T-helper 22 cell (primary cell): ENCODE measurements at places on chromosomes 6 and 20.

GRCh38 chr6:45491048-45491735 lies 113.5 kb upstream of the SUPT3H start:
- DNase-seq = no peak

GRCh38 chr6:19866985-19867627 lies 29.9 kb downstream of the ID4 start:
- no peak for DNase-seq

DNA sequence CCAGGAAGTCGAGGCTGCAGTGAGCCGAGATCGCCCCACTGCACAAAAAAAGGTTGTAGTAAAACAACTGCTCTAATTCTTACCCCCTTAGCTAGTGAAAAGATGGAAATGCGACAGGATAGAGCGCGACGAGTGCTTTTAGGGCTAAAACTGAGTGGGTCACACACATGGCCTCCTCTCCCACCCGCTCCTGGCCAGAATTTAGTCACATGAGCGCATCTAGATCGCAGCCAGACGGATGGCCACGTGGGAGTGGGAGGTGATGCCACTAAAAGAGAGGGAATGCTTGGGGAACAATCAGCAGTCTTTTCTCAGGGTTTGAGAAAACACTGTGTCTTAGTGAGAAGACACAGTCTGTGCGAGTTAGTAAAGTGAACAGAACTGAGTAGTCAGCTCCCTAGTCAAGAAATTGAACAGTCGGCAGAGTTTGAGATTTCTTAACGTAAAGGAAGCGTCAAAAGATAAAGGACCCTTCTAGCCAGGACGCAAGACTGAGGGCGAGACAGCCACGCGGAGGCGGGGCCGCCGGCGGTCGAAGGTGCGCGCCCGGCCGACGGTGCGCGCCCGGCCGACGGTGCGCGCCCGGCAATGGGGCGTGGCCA lies 664 bp upstream of the ACTR5 start:
- DNase-seq = no peak

DNA sequence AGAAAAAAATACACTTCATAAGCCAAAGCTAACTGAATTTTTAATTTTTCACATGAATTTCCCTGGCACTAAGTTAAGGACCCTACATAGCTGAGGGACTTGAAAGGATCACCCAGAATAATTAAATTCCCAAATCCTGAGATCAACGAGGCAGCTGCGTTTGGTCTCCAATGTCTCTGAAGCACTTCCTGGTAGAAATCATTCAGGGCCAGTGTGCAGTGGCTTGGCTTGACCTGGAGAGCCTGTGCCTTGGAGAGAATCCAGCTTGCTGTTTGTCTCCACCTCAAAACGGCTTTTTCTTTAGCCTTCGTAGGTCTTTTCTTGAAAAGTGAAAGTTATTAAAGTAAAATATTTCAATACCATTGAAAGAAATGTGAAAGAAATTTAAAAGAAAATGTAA lies 92.4 kb downstream of the SMOC2 start:
- no peak for DNase-seq

GRCh38 chr6:44001318-44002066 lies 125.8 kb downstream of the MRPL14 start:
- no peak for DNase-seq

- DNase-seq = no peak
These were observed 160.6 kb downstream of the GRM4 start for GRCh38 chr6:33985313-33985751.

- no peak for DNase-seq
These were observed 125.5 kb downstream of the GPX5 start for GRCh38 chr6:28651161-28651560.

DNA sequence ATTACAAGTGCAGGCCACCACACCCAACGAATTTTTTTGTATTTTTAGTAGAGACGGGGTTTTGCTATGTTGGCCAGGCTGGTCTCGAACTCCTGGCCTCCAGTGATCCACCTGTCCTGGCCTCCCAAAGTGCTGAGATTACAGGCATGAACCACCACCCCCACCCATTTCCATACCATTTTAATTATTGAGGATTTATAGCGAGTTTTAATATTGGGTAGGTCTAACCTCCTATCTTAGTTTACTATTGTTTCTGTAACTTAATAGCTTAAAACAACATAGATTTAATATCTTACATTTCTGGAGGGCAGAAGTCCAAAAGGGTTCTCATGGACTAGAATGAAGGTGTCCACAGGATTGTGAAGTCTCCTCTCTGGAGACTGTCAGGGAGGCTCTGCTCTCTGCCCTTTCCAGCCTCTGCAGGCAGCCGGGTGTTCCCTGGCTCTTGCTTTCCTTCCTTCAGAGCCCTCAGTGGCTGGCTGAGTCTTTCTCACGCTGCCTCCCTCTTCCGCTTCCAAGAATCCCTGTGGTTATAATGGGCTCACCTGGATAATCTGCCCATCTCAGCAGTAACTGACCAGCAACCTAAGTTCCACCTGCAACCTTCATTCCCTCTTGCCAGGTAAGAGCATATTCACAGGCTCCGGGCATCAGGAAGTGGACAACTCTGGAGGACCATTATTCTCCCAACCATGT lies 18.6 kb upstream of the BCAS4 start:
- DNase-seq = no peak

GRCh38 chr6:75149240-75149639 lies 56.6 kb downstream of the COL12A1 start:
- no peak for DNase-seq

DNA sequence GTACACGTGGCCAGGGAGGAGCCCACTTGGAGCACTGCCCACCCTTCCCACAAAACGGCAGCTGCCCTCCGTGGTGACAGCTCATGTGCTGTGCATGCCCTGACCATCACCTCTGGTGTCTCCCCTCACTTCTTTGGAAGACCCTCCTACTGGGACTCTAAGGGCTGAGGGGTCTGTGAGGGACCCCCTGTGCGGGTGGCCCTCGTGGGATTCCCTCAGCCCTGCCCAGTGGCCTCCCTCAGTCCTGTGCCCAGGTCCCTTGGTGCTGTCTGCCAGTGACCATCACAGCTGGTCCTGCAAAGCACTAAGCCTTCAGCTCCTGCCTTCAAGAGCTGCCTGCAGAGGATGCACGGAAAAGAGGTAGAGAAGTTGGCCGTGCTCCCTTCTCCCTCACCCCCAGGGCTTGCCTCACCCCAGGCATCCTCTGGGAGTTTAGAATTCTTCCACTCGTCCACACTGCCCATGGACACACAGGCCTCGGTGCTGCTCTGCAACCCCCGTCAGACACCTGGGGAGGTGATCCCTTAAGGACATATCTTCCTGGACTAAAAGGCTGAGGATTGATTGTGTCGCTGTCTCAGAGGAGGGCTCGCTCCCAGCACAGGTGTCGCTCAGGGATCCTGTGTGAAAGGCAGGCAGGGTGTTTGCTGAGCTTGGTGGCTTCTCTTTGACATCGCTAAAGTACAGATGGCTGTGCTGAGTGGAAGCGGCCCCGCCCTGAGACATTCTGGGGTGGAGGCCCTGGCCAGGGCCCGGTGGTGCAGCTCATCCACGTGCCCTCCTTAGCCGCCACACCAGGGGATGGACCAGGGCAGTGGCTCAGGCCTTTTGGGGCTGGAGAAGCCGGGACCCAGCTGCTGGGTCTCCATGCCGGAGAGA lies 119.5 kb upstream of the FRMD1 start:
- no peak for DNase-seq

GRCh38 chr6:134437376-134437775 lies 119.5 kb upstream of the SGK1 start:
- DNase-seq = no peak

DNA sequence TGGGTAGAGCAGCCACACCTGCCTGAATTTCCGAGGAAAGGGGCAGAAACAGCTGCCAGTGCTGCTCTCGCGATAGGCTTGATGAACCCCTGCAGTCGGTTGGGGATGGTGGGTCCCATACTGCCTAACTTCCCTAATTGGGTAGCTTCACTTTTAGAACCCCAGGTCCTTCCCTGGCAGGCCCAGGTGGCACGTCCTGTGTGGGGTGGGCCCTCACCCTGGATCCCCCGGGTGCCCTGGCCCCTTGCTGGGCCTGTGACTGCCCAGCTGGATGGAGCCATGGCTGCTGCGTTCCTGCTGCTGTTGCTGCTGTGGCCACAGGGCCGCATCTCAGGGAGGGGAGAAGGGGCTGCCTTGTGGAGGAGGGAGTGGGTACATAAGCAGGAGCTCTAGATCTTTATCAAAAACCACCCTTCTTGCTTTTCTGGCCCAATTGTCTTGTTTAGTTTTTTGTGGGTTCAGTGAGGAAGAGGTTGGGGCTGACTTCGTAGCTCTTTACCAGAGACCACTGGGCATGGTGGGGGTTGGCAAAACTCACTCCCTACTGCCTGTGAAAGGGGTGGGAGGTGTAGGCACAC lies 19.2 kb downstream of the TREML4 start:
- DNase-seq = no peak

- DNase-seq = no peak
These were observed 3.1 kb downstream of the PXDC1 start for GRCh38 chr6:3748208-3749066.

DNA sequence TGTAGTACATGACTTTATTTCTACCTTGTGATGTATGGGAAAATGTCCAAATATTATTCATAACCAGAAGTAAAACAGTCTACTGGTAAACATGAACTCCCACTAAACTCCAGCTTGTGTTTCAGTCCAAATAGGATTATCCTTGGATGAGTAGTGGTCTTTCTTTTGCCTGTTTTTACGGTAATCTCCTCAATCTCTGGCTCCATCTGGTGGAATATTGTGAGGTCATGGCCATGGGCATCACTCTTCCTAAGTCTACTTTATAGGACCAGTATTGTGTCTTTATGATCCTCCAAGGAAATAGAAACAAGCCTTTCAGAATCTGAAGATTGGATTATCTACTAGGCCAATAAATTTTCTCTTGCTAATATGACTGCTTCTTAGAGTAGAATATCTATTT lies 505.0 kb downstream of the BMP2 start:
- DNase-seq = no peak

- DNase-seq = no peak
These were observed 259.1 kb downstream of the HDGFL1 start for GRCh38 chr6:22828179-22829062.

DNA sequence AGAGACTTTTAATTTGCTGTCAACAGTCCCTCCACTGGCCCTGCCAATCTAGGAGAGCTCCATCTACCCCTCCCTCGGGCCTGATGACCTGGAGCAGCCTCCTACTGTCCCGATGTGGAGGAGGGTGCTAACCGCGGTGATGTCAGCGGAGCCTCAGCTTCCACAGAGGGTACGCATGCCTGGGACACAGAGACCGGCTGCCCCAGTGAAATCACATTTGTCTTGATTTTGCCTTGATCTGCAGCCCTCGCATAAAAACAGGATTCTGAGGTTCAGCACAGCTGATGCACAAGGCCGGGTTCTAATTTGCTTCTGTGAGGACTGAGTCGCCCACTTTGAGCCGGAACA lies 77.6 kb downstream of the STK35 start:
- no peak for DNase-seq

GRCh38 chr6:5516036-5516435 lies 254.7 kb downstream of the FARS2 start:
- DNase-seq = no peak

- no peak for DNase-seq
These were observed 38.9 kb downstream of the DLL1 start for GRCh38 chr6:170251776-170252571.

DNA sequence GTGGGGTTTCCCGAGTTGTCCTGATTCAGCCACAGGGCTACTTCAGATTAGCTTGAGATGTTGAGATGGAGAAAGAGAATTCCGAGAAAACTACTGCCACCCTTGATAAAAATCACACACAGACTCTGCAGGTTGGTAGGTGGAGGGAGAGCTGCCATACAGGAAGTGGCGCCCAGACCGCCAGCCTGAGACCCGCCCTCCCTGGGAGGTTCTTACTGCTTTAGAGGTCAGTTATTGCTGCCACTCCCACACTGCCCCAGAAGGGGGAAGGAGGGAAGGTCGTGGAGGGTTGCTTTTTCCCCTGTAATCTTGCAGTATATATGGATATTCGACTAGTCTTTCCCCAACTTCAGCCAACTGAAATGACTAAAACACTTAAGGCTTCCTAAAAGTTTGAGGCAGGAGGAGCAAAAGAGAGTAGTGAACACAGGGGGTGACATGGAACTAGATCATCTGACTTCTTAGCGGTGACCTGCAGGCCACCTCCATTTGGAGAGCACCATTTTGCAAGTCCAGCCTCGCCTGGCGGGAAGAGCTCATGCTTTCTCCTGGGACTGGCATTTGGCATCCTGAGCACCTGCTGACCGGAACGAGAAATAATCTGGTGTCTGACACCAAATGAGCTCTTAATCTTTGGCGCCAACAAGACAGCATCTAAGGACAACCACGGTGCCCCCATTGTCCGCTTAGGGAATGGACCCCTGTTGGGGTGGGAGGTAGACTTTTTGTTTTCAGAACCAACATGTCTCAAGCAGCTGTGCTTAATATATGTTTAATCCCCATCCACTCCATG lies 35.7 kb upstream of the SLC22A1 start:
- no peak for DNase-seq

- DNase-seq = no peak
These were observed 13.1 kb upstream of the RSPO4 start for GRCh38 chr20:1015181-1015580.

DNA sequence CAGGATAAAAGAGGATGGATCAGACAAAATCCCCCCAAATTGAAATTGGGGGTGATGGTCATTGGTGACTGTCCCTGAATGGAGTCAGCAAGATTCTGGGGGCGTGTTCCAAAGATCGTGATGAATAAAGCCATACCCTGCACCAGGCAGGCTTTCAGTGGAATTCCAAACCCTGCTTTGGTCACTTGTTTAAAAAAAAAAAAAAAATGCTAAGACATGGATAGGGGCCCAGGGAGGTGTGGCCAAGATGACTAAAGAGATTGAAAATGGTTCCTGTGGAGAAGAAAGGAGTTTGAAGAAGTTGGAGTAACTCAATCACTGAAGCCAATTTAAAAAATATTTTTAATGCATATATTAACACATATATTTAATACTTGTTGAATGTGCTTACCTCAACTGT lies 161.4 kb upstream of the KCNG1 start:
- DNase-seq = no peak

DNA sequence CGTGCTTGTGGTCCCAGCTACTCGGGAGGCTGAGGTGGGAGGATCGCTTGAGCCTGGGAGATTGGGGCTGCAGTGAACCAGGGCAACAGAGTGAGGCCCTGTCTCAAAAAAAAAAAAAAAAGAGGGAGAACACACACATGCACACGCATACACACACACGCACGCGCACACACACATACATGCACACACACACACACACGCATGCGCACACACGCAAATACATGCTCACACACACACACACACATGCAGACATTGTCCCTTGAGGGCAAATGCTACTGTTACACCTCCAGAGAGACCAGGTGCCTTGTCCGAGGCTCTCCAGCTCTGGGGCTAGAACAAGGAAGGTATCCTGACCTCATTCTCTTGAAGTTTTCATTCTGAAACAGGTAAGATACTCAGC lies 64.5 kb downstream of the RAB44 start:
- no peak for DNase-seq

GRCh38 chr6:49692534-49692933 lies 20.8 kb downstream of the CRISP2 start:
- DNase-seq = no peak

DNA sequence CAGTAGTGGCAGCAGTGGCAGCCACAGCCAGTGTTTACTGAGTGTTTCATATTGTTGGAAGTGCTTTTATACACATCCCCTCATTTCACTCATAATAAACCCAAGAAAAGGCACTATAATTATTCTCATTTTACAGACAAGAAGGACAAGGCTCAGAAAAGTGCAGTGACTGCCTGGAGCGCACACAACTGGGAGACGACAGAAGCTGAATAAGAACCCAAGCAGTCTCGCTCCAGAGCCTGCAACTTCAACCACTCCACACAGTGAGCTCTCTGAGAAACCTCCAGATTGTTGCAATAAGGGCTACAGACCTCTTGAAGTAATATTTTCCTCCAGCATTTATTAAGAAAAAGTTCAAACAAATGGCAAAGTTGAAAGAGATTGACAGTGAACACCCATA lies 76.9 kb downstream of the PLCG1 start:
- DNase-seq = no peak
